ENCODE measurements at places on chromosomes 12 and 14. TPM values are rescaled to one million over a fixed set of nuclear protein-coding genes. Genes with fewer than 3 reads are reported as not detected.

GRCh38 chr12:74890237-74890599 lies 319.4 kb downstream of the KCNC2 start:
- DNase-seq: no peak

GRCh38 chr12:130775953-130776856 lies 60.1 kb upstream of the RIMBP2 start:
- no peak for DNase-seq

- no peak for DNase-seq
These were observed 2.4 kb upstream of the KRT83 start for GRCh38 chr12:52323416-52324152.

The CIDEB gene
- total RNA-seq: 3.1 TPM

The CMKLR1 gene
- 5.7 TPM for total RNA-seq

DNA sequence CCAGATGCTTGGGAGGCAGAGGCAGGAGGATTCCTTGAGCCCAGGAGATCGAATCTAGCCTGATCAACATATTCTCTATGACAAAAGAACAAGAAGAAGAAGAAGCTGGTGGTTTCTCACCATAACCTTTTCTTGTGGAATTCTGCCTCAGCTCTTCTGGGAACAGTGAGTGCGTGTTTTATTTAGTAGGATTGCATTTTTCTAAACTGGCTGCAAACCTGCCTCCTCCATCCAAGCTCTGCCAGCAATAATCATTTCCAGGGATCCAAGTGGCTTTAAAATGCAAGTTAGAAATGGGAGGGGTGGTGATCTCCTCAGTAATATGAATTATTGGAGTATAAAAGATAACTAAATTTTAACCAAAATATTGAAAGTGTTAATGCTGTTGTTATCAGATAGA lies 46.1 kb upstream of the MMP17 start:
- DNase-seq: no peak

GRCh38 chr14:91884664-91885063 lies 17.3 kb upstream of the TC2N start:
- no peak for DNase-seq

DNA sequence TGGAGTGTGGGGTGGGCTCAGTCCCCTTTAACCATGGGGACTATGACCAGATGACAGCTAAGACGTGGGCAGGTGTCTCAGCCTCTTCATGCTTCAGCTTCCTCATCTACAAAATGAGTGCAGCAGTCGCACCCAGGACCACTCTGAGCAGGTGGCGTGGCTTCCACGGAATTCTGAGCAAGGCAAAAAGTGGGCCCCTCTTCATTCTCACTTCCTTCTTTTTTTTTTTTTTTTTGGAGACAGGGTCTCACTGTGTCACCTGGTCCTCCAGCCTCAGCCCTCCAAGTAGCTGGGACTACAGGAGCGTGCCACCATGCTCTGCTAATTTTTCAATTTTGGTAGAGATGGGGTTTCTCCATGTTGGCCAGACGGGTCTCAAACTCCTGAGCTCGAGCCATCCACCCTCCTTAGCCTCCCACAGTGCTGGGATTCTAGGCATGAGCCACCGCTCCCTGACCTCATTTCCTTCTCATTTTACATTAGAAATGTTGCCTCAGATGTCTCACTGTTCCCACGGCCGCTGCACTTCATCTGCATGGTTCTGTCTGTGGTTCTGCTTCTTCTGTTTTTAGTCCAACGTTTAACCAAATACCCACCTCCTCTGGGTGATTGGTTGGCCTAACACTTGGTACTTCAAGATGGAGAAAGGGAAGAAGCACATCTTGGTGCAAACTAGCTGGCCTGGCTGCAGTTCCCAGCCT lies 41.3 kb upstream of the BCL7A start:
- DNase-seq: no peak

DNA sequence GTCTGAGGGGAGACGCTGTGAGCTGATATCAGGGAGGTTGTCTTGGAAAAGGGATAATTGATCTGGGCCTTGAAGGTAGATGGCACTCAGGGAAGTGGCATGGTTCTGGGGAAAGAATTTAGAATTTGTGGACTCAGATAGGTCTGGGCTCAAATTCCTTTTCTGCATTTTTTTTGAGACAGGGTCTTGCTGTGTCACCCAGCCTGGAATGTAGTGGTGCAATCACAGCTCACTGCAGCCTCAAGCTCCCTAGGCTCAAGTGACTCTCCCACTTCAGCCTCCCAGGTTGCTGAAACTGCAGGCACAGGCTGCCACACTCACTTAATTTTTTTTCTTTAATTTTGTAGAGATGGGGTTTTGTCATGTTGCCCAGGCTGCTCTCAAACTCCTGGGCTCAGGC lies 98.1 kb upstream of the NCOR2 start:
- no peak for DNase-seq

DNA sequence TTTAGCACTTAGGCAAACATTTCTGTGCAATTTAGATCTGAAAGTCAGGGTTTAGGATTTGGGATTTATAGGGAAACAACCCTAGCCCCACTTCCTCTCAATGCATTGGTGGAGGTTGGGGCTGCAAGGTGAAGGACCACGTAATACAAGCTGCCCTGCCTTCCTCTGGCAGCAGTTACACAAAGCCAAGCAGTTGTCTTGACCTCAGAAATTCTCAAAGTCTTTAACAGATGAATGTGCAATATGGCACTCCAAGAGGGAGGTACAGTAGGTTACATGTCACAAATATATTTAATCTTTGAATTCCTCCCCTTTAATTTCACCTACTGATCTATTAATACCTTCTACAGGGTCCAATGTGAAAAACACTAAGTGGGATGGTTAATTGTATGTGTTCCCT lies 23.9 kb downstream of the IFNG-AS1 start:
- DNase-seq: no peak

- DNase-seq: no peak
These were observed 199.2 kb downstream of the MSRB3 start for GRCh38 chr12:65477721-65478120.

- no peak for DNase-seq
These were observed 33.1 kb downstream of the FERMT2 start for GRCh38 chr14:52917735-52918134.

DNA sequence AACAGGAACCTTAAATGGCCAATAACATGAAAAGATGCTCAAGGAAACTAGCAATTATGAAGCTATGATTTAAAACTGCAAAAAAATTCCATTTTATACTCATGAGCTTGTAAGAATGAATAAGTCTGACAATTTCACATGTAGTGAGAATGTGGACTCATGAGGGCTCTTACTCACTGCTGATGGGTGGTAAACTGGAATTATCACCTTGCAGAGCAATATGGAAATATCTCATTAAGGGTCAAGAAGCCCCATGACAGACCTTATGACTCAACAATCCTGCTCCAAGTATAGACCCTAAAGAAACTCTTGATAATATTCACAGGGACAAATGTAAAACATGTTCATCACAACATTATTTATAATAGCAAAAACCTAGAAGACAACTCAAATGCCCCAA lies 23.5 kb upstream of the SMAGP start:
- no peak for DNase-seq

GRCh38 chr12:53994264-53995001 lies 5.5 kb upstream of the HOXC9 start:
- no peak for DNase-seq

DNA sequence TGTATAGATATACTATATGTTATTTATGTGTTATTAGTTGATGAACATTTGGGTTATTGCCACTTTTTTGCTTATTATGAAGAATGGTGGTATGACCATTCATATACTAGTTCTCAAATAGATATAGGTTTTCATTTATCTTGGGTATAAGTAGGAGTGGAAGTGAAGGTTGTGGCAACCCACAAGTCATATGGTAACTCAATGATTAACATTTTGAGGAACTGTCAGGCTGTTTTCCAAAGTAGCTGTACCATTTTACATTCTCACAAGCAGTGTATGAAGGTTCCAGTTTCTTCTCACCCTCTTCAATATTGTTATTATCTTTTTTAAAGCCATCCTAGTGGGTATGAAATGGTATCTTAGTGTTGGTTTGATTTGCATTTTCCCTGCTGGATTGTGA lies 19.0 kb upstream of the MSRB3 start:
- no peak for DNase-seq

GRCh38 chr12:109169686-109170085 lies 53.3 kb downstream of the ACACB start:
- no peak for DNase-seq

- DNase-seq: no peak
These were observed 123.0 kb downstream of the SCARB1 start for GRCh38 chr12:124740691-124741137.

The IGF1 gene
- total RNA-seq: 5.8 TPM

The CLEC1B gene
- not detected for total RNA-seq

DNA sequence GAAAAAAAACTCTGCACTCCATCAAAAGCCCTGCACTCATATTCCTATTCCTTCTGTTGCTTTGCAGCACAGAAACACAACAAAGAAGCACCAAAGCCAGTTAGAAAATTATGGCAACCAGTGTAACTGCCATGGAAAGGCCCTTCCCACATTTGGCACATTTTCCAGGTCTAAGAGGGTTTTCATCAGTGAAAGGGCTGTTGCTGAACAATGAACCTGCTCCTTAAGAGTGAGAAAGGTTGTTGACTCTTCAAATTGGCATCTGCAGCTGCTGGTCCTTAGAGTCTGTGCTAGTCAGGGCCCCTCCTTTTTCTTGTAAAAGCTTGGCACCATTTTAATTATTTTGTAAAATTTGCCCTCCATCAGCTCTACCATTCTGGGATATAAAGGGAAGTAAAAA lies 378.7 kb upstream of the KITLG start:
- no peak for DNase-seq

GRCh38 chr14:72594099-72594901 lies 299.6 kb downstream of the DPF3 start:
- DNase-seq: no peak

The SIX4 gene
- 1.5 TPM for total RNA-seq

All from left ventricle myocardium inferior (tissue), 1 donor.